HCT116 (cell line): ENCODE measurements at places on chromosomes 4 and X. TPM values are rescaled to one million over a fixed set of nuclear protein-coding genes. Genes with fewer than 3 reads are reported as not detected.

Gene NLGN4X
- 0.05 TPM for total RNA-seq

DNA sequence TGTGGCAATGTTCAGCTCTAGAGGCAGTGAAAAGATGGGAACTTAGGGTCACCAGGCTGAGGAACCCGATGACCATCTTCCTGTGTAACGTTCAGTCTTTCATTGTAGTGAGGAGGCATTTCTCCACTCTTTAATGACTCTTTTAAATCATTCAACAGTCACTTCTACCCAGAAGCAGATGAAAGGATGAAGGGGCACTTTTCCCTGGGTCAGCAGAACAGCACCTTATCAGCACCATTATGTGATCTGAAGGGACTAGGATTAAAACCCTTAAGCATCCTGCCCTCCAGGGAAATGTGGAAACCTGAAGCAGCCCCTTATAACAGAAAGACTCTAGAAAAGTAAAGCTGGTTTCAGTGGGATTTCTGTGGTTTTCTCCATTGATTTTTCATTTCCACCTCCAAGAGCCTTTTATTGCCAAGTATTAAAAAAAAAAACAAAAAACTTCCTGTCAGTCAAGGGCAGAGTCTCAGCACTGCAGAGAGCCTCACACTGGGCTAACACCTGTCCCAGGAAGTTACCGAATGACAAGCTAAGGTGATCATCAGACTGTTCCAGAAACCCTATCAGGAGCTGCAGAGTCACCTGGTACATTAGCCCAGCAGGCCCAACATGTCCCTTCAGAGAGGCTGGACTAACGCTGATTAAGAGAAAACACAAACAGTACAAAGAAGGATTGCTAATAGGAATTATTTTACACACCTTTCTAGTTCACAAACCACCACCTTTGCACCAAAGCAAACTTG lies 185.9 kb downstream of the SHROOM3 start:
- DNase-seq, result no peak

GRCh38 chrX:148049441-148049840 lies 68.3 kb downstream of the FMR1NB start:
- peak; percentile 1 for DNase-seq

Gene BTC
- 4.5 TPM for total RNA-seq

DNA sequence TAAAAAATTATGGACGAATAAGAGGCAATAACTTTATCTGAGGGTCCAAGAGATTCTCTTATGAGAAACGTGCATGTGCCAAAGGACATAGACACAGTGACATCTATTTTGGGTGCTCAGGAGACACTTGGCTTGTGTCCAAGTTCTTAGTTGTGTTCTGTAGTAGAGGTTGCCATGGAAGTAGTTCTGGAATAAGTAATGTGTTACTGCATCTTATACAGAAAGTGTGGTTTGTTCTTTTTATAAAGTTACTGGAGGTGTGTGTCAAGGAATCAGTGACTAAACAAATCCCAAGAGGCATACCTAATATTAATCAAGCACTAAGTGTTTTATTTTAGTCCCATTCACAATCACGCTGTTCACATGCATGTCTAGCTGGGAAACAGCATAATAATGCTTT lies 305.7 kb downstream of the ARHGAP24 start:
- no peak for DNase-seq

- DNase-seq, result no peak
These were observed 324.7 kb downstream of the C4orf33 start for GRCh38 chr4:129420637-129421036.

Gene APBB2
- total RNA-seq, result 72.5 TPM

Gene REPS2
- total RNA-seq, result 4.5 TPM

Gene RTL3
- not detected for total RNA-seq

- peak; percentile 85 for DNase-seq
These were observed 279.3 kb upstream of the DIPK2B start for GRCh38 chrX:45479835-45480422.

GRCh38 chr4:163107754-163108153 lies 58.9 kb downstream of the NAF1 start:
- DNase-seq, result peak; percentile 2

Gene IL21
- 0.12 TPM for total RNA-seq

GRCh38 chr4:35772291-35772690 lies 472.0 kb downstream of the ARAP2 start:
- no peak for DNase-seq

Gene SPACA5
- not detected for total RNA-seq

GRCh38 chrX:108419401-108419800 lies 18.8 kb downstream of the COL4A6 start:
- DNase-seq, result no peak

- DNase-seq, result peak; percentile 48
These were observed 72.0 kb downstream of the TMEM144 start for GRCh38 chr4:158282252-158282651.

Gene MCUB
- total RNA-seq, result 18.6 TPM

DNA sequence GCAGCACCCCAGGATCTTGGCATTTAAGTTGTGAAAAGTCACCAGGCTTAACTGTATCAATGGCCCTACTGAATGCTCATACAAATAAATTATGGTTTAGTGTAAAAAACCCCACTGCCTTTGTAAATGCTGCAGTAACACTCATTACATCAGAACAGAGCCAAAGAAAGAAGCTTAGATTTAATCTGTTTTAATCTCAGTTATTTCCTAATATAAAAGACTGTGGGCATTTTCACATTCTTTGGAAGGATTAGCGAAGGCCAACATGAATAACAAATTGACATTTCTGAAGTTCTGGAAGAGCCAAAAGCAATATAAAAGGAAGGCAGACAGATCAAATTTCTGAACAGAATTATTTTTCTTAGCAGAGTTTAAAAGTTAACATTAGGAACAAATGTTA lies 140.0 kb upstream of the HCCS start:
- no peak for DNase-seq

Gene ATP2B3
- not detected for total RNA-seq

Gene MMAA
- total RNA-seq, result 3.6 TPM

Gene NRK
- 0.05 TPM for total RNA-seq

Gene ITIH6
- total RNA-seq, result not detected

GRCh38 chr4:153684971-153685371 lies 891 bp downstream of the TLR2 start:
- no peak for DNase-seq

- no peak for DNase-seq
These were observed 4.6 kb upstream of the TIFA start for GRCh38 chr4:112290341-112290740.

GRCh38 chrX:116409219-116409618 lies 27.2 kb upstream of the SLC6A14 start:
- no peak for DNase-seq

GRCh38 chr4:156998500-156999174 lies 27.0 kb upstream of the PDGFC start:
- DNase-seq, result no peak

DNA sequence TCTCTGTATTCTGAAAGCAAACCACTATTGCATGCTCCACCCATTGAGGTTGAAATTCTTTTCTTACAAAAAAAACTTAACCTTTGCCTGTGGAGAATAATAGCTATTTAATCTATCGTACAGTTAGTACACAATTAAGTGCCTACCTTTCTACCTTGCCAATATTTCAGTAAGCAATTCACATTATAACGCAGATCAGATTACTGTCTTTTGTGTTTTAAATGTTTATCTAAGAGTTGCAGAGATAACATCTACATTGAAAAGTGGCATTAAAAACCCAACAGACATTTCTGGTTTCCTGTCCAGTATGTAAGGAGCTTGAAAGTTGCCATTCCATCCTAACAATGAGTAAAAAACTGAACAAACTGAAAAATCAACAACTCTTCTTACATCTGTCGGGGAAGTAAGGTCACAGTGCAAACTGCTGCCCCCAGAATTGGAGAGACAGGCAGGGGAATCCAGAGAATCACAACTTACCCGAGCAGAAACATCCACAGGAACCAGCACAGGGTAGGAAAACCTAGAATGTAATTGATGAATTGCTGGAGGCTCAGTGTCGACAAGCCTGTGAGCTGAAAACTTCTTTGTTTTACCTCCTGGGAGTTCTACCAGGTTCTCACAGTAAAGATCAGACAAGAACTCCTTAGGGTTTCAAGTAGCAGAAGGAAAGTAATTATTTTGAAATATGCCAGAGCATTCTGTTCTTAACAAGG lies 27.3 kb upstream of the ACSL4 start:
- DNase-seq, result no peak

- peak; percentile 54 for DNase-seq
These were observed at the start of gene SNX25 for GRCh38 chr4:185209031-185209851. SNX25 (plus strand) TSS chr4:185209598; CDS start chr4:185209827, 229 bp downstream.

- no peak for DNase-seq
These were observed 1.6 kb downstream of the CASK start for GRCh38 chrX:41921492-41922430.

Gene DRD5
- total RNA-seq, result not detected

GRCh38 chrX:22585831-22586230 lies 313.1 kb downstream of the CBLL2 start:
- no peak for DNase-seq

DNA sequence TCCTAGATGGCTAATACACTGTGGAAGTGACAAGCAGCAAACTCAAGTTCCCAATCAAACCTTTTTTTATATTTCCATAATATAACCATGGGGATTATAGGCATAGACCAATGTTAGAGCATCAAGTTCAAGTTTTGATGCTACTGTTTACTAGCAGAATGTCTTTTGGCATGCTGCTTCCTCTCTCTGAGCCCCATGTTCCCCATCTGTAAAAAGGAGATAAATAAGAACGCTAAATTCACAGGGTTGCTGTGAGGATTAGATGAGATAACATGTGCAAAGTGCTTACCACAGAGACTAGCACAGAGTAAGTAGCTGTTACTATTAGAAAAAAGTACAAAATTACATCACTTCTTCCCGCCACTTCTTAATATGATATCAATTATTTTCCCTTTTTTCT lies 18.0 kb downstream of the MBNL3 start:
- no peak for DNase-seq

- DNase-seq, result no peak
These were observed 23.7 kb downstream of the MAN2B2 start for GRCh38 chr4:6598641-6599040.

Gene GLRB
- total RNA-seq, result not detected

Gene FAM9B
- total RNA-seq, result not detected

GRCh38 chr4:62156205-62156604 lies 956.1 kb downstream of the ADGRL3 start:
- DNase-seq, result no peak

GRCh38 chr4:149896432-149896831 lies 80.8 kb upstream of the IQCM start:
- peak; percentile 13 for DNase-seq

Gene LNX1
- 3.3 TPM for total RNA-seq

Gene IL13RA1
- 28.2 TPM for total RNA-seq

Gene ELF4
- 19.2 TPM for total RNA-seq

Gene SMR3B
- total RNA-seq, result not detected

DNA sequence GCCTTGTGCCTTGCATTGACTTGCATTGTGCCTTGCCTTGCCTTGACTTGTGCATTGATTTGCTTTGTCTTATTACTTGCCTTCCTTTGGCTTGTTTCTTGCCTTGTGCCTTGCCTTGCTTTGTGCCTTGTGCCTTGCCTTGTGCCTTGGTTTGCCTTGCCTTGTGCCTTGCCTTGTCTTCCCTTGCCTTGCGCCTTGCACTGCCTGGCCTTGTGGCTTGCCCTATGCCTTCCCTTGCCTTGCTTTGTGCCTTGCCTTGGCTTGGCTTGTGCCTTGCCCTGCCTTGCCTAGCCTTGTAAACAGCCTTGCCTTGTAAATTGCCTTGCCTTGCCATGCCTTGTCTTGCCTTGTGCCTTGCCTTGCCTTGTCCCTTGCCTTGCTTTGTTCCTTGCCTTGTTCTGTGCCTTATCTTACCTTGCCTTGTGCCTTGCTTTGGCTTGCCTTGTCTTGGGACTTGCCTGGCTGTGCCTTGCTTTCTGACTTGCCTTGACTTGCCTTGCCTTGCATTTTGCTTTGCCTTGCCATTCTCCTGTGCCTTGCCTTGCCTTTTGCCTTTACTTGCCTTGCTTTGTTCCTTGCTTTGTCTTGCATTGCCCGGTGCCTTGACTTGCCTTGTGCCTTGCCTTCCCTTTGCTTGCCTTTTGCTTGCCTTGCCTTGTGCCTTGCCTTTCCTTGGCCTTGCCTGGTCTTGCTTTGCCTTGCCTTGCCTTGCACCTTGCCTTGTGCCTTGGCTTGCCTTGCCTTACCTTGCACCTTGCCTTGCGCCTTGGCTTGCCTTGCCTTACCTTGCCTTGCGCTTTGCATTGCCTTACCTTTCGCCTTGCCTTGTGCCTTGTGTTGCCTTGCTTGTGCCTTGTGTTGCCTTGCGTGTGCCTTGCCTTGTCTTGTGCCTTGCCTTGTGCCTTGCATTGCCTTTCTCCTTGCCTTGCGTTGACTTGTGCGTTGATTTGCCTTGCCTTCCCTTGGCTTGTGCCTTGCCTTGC lies 97.5 kb downstream of the TAB3 start:
- no peak for DNase-seq

Gene SASH3
- total RNA-seq, result 0.42 TPM

- DNase-seq, result no peak
These were observed 761 bp downstream of the CLRN2 start for GRCh38 chr4:17515445-17516407.

GRCh38 chr4:151687021-151687640 lies 73.7 kb downstream of the GATB start:
- no peak for DNase-seq

DNA sequence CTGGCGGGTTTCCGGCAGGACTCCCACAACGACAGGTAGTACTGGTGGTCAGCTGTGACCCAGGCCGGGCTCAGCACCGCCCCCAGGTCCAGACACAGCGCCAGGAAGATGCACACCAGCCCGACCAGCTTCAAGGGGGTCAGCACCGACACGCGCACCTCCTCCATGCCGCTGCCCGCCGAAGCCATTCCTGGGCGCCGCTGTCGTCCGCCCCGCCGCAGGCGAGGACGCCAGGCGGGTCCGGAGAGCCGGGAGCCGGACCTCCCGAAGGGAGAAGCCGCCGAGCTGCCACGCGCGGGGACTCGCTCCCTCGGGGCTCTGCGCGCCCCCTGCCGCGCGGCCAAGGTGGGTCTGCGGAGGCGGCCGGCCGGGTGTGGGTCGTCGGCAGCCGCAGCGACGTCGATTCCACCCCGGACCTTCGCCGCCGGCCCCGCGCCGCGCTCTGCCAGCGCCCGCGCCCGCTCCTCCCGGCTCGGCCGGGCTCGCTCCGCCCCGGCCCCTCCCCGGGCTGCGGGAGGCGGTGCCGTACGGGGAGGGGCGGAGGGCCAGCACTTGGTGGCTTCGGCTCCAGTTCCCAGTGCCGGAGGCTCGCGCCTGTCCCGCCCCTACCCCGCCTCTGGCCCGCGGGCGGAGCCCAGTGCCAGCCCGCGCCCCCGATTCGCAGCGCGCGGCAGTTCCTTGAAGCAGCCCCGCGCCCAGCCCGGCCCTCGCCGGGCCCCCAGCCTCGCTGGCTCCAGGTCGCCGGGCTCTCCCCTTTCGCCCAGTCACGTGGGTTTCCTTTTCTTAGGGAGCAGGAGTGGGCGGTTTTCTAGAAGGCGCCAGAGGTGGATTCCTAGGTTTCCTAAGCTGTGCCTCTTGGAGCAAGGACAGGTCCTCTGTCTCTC lies at the start of gene TMEM47:
TMEM47 (minus strand) TSS at position 444 of the 884 bp plus-strand sequence; CDS start at position 188, 256 bp downstream.
- no peak for DNase-seq

Gene CENPI
- 15.3 TPM for total RNA-seq

GRCh38 chr4:82905205-82905604 lies 4.7 kb downstream of the THAP9 start:
- no peak for DNase-seq

Gene YY2
- total RNA-seq, result 2.7 TPM
